ENCODE measurements at places on chromosomes 16 and 17.

DNA sequence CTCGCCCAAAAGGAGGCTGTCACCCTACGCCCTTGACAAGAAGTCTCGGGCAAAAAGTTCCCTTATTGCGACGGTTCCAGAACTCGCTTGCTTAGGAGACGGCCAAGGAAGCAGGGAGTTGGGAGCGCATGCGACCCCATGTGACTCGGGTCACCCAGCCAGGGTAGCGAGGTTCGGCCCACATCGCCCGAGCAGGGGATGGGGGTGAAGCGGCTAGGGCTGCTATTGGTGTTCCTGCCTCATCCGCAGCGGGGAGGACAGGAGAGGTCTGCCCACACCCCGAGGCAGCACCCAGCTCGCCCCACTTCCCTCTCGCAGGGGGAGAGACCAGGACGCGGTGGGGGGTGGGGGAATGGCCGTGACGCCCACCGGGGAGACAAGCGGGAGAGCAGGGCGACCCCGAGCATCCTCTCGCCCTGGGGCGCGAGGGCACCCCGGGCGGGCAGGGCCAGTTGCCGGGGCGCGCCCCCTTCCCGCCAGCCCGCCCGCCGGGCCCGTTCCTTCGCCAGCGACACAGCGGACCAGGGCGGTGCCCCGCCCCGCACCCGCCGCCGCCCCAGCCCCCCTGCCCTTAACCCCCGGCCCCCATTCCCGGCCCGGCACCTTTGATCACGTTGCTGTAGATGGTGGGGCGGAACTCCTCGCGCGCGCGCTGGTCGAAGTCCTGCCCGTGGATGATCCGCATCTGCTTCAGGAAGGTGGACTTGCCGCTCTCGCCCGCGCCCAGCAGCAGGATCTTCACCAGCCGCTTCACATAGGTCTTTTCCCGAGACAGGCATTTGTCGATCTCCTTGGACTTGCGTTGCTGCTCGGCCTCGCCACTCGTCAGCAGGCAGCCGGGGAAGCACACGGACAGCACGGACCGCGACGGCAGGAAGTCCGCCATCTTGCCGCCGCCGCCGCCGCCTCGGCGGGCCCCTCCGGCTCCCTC, 567 bp downstream of the GNA13 start:
- peak; percentile 62 for DNase-seq

- DNase-seq = no peak
Measured at GRCh38 chr17:74031316-74032090, 172.0 kb upstream of the RPL38 start.

- DNase-seq = no peak
Measured at GRCh38 chr16:86567701-86568581, 1.3 kb downstream of the FOXC2 start.

- DNase-seq = no peak
Measured at GRCh38 chr16:78298986-78299385, 199.5 kb downstream of the WWOX start.

DNA sequence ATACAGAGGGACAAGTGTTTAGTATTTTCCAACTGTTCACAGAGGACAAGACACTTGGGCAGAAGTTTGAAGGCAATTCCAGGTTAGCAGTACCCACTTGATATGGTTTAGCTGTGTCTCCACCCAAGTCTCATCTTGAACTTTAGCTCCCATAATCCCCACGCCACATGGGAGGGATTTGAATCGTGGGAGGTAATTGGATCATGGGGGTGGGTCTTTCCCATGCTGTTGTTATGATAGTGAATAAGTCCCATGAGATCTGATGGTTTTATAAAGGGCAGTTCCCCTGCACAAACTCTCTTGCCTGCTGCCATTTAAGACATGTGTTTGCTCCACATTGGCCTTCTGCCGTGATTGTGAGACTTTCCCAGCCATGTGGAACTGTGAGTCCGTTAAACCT, 668.9 kb downstream of the MAF start:
- DNase-seq = no peak

- no peak for DNase-seq
Measured at GRCh38 chr17:77087650-77088454, 52.9 kb upstream of the SEC14L1 start.

DNA sequence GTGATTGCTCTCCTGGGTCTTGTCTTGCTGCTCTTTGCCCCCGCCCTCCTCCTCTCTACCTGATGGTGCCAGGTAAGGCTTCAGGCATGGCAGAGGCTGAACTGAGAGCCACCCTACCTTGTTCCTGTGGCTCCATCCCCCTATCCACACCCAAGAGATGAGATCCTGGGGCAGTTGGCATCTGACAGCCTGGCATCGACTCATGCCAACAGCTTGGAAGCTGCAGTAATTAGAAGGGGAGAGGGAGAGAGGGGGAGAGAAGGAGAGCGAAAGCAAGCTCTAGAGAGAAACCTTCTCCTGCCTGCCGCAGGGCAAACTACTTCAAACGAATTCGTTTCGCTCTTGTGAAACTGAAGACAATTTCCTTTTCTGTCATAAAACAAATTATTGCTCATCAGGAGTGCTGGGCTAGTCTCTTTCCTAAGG, 13.8 kb upstream of the SP6 start:
- no peak for DNase-seq

DNA sequence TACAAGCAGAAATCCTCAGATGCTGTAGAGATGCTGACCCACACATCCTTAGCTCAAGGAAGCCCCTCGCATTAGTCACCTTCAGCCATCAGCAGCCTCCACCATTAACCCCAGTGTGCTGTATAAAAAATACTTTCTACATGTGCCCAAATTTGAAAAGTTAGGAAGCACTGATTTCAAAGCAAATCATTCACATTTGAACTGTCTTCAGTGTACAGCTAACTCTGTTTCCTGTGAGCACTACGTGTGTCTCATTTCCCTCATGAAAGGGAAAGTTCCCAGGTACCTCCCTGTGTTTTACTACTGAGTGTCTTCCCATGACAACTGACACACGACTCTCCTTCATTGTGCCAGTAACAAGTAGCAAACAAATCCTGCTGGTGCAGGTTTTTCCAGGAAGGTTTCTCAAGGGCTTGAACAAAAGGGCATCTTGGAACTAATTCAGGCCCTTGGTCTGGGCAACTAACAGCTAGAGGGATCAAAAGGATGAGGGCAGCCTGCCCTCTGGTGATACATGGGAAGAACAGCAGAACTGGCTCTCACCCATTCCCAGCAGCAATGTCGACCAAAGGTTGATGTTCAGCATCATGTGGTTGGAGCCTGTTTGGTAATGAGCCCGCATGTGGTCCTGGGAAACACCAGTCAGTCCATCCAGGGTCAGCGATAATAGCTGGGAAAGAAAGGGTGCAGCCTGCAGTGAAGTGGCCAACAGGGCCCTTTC, 4.0 kb downstream of the SLC35B1 start:
- DNase-seq = no peak

- DNase-seq = peak; percentile 38
Measured at GRCh38 chr17:75832164-75832651, 12.0 kb downstream of the UNC13D start.

DNA sequence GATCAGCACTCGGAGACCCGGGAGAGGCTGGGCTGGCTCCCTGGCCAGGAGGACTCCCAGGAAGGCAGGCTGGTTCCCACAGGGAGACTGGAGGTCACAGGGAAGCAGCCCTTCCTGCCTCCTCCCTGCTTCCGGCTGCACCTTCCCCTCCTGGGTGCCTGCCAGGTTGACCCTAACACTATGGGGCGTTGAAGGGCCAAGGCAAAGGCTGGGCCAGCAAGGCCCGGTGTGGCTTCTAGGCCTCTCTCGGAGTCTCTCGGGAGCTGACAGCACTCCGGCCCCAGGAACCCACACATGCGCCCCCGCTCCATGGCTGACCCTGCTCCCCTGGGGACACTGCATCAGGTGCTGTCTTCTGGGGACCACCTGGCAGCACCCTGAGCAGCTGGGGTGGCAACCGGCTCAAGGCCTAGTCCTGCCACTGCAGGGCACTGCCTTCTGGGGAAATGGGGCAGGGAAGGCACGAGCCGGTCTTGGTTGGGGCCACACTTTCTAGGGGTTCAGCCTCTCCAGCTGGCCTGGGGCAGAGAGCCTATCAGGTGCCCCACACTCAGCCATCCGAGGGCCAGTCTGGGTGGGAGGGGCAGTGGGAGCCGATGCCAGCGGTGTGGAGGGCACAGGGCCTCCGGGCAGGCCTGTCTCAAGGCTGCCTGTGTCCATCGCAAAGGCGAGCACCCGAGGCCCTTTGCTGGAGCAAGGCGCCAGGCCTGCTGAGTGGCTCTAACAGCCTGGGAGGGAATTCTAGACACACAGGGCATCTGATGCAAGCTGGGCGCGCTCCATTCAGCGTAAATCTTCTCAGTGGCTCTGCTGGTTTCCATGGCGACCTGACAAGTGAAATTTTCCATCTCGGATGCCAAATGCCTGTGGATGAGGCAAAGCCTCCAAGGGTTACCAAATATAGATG, 5.6 kb upstream of the MTSS2 start:
- no peak for DNase-seq

- DNase-seq = no peak
Measured at GRCh38 chr17:50967795-50968194, 101.6 kb upstream of the TOB1 start.

DNA sequence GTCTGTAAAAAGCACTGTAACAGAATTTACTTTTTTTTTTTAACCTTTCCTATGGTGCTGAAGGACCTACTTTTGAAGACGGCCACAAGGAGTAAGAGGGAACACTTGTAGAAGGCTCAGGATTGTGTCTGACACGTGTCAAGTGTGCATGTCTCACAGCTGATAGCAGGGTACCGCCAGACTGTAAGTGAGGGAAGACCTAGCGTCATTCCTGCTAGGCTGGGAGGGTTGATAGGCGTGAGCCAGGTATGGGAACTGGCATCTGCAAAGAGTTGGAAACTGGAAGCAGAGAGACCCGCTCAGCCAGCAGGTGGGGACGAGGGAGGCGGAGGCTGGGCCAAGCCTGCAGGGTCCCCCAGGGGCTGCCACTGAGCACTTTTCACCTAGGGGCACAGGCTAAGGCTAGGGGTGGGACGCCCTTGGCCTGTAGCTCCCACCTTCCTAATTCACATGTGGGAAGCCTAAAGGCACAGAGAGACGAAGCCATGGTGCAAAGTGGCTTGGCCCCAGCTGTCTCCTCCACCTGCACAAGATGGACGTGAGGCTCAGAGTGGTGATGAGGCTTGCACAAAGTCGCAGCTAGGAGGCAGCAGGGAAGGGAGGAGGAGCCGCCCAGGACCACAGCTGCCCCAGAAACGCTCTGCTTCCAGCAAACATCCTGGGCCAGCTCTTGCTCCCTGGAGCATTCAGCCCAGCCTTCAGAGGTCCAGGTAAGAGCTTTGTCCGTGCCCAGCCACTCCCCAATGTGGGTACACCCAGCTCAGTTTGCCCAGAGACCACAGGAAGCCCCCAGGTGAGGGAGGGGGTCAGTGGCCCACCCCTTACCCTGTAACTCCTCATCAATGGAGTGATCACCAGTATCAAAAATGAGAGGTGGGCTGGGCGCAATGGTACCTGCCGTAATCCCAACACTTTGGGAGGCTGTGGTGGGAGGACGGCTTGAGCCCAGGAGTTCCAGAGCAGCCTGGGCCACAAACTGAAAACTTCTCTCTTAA, 18.9 kb downstream of the VASN start:
- DNase-seq = no peak

DNA sequence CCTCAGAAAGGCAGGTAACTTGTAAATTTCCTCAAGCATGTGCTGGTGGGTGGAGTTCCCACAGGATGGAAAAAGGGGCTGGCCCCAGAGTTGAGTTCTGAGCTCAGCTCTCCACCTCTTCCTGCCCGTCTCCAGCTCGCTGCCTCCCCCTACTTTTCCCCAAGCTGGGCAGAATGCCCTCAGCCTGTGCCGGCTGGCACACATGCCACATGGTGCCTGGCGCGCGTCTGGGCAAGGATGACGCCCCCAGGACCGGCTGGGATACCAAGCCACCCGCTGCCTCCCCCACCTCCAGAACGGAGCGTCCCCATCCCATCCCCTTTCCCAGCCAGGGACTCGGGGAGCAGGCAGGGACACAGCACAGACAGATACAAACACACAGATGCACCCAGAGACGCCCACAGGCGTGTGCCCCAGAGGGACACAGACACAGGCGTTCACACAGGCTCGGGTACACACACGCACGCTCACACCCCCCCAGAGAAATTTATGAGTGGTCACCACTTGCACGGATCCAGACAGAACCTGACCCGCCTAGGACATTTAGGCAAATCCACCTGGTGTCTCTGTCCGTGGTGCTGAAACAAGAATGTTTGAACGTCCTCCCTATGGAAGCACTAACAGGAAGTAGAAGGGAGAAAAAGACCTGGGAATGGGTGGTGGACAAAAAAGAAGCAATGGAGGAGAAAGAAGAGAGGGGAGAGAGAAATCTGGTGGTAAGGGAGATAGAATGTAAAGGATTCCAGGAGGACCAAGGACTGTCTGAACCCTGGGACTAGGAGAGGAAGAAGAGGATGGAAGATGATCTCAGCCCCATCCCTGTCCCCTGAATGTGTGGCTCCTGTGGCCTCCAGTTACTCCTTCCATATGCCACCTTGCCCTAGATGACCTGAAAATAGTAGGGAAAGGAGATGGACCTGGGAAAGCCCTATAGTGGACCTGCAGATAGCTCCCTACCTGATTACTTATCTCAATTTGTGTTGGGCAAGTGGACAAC, 15.5 kb downstream of the NEUROD2 start:
- DNase-seq = no peak

DNA sequence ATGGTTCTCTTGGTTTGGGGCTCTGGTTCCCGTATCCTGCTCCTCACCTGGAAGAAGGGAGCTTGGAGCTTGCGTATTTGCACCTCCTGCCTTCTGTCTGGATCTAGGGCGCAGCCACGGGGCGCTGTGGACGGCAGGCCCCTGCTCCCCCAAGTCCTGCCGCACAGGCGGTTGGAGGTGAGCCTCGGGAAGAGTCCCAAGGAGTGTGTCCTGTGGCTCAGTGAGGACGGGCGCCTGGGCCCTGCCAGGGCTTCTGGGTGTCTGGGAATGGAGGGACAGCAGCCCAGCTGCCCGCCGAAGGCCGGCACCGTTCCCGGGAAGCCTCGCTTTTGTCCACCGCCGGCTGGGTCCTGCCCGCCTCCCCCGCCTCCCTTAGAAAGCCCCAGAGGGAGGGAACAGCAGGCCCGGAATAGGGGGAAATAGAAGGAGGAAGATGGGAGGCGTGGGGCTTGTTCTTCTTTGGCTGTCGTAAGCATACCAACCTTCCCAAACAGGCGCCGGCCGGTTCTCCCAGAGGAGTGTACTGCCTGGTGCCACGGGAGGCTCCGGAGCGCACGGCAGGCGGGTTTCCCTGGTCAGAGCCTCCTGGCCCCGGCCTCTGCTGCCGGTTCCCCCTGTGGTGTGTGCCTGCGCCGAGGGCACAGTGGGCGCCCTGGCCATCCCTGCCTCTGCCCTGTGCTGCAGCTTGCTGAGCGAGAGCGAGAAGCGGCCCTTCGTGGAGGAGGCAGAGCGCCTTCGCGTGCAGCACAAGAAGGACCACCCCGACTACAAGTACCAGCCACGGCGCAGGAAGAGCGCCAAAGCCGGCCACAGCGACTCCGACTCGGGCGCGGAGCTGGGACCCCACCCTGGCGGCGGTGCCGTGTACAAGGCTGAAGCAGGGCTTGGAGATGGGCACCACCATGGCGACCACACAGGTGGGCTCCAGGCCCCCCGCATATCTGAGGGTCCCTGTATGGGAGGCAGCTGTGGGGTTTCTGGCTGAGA, 1.8 kb downstream of the SOX8 start:
- DNase-seq = no peak

DNA sequence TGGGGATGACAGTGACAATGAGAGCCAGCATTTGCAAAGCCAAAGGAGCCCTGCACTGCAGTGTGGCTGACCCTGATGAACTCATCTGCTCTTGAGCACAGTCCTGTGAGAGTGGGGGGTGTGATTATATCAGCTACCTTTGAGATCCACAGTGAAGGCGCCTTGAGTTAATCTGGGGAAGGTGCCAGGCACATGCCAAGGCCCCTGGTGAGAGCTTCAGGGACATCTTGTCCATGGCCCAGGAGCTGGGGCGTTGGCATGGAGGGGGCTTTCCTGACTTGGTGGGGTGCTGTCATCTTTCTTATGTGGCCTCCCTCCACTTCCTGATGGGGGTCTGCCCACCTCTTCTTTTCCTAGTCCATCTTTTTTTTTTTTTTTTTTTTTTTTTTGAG, 86.5 kb downstream of the SNX29 start:
- no peak for DNase-seq

Data from stimulated activated CD4-positive, alpha-beta T cell treated with anti-CD3 and anti-CD28 coated beads, Interleukin-2, amount 100 ng/mL, for 24 hours (primary cell).